Urinary bladder (tissue), 4 donors: ENCODE measurements at places on chromosomes 6 and 20.

DNA sequence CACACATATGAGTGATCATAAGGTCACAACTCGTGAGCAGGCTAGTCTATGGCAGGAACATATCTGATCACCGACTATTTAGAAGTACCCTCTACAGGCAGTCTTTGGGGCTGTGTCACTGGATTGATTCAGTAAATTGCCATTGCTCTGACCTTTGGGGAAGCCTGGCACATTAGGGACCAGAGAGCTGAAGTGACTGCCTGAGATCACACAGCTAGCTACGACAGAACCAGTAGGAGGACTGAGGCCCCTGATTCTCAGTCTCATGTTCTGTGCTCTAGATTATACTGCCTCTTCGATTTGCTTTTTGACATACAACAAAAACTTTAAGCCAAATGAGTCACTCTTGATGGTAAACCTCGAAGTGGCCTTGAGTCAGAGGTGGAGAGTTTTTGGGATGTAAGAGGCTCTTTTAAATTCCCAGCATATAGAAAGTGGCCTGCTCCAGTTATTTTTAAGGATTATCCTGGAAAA is 247.5 kb upstream of the SUPT3H start:
- no peak for DNase-seq

GRCh38 chr20:38880952-38881735 is 45.1 kb upstream of the FAM83D start:
- DNase-seq: no peak

GRCh38 chr20:41340327-41341055 is at the start of gene LPIN3:
TSS of gene LPIN3 (plus strand) at chr20:41340821. CDS start at chr20:41345804, 4,983 bp downstream.
- peak; percentile 67 for DNase-seq

DNA sequence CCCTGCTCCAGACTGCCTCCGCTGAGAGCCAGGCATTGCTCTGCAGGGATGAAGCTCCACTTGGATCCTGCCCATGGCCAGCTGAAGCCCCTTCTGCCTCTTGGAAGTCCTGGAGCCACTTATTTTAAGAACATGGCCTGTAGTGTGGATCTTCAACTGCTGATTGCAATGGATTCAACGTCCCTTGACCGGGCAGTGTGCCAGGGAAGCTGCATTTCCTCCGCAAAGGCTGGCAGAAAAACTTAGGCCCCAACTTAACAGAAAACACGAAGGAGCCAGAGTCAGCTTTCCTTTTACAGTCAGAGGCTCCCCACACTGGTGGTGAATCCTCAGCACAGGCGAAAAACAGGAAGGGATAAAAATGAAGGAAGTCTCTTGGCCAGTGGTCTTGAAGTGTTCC is 26.3 kb upstream of the FOXQ1 start:
- no peak for DNase-seq
